T follicular helper cell (primary cell): ENCODE measurements at places on chromosomes 11 and 22.

GRCh38 chr22:28906312-28906711 is 22.9 kb downstream of the ZNRF3 start:
- no peak for DNase-seq

GRCh38 chr11:10809373-10810160 is 841 bp upstream of the EIF4G2 start:
- DNase-seq, result peak; percentile 25

DNA sequence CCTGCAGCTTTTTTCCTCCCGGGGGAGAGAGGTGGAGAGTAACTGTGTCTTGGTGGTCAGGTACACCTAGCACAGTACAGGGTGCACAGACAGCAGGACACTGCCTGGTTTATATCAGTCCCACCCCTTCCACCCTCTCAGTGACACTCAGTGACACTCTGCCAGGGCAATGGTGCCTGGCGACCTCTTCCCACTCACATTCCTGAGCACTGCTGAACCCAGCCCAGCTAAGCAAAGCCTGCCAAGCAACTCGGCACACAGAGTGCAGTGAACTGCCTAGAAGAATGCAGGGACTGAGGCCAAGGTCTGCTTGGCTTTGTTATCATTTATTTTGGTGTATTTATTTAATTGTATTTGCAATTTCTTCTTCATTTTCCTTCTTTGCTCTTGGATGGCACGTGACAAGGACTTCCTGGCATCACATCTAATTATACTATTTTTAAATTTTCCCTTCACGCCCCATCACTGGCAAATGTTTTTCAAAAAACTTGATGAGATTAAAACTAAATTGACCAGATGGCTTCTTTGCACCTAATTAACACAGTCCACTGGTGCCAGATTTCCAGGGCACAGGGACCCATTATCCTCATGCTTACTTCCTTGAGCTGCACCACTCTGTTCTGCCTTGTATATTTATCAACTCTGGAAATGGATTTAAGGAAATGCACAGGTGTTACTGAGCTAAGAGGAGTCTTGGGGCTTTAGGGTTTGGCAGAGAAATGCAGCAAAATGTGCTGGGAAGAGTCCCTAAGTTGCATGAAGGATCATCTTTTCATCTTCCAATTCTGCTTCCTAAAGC is 205.6 kb downstream of the ADAMTS15 start:
- no peak for DNase-seq

DNA sequence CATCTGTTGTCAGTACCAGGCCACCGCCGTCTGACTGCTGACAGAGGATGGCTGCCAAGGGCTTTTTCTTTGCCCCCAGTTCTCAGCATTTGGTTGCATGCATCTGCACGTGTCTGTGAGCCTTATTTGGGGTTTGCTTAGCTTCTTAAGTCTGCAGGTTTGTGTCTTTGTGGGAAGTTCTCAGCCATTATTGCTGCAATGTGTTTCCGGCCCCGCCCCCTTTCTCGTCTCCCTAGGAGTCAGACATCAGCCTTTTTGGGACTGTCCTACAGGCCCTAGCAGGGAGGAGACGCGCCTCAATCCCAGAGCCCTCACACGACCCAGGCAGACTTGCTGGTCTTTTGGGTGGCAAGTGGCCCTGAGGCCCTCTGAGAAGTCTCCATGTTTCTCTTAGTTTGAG is 8.0 kb downstream of the MOB2 start:
- DNase-seq, result no peak

- no peak for DNase-seq
These were observed 91.4 kb downstream of the RPL27A start for GRCh38 chr11:8773916-8774539.

- no peak for DNase-seq
These were observed 18.5 kb upstream of the MED17 start for GRCh38 chr11:93765551-93765950.

DNA sequence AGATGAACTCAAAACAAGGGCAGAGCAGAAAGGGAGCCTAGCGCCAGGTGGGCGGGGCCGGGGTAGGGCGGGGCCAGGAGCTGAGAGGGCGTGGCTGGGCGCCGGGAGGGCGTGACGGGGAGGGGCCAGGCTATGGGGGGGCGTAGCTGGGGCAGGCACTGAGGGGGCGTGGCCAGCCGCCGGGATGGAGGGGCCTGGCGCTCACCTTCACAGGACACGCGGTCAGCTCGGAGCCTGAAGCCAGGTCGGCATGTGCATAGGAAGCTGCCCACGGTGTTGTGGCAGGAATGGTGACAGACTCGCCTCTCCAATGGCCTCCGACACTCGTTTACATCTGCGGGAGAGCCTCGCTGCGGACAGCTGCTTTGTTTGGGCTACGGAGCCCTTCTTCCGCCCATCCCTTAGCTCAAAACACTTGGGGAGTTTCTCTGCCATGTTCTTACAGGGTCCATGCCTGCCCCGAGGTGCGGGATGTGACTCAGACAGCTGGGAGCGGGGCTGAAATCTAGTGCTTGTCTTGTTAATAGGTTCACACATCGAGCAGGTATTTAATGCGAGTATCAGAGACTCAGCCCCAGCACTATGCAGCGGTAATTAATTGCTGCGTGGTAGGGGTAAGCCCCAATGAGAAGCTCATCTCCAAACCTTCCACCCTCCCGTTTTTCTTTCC is 13.4 kb downstream of the VWCE start:
- DNase-seq, result no peak

DNA sequence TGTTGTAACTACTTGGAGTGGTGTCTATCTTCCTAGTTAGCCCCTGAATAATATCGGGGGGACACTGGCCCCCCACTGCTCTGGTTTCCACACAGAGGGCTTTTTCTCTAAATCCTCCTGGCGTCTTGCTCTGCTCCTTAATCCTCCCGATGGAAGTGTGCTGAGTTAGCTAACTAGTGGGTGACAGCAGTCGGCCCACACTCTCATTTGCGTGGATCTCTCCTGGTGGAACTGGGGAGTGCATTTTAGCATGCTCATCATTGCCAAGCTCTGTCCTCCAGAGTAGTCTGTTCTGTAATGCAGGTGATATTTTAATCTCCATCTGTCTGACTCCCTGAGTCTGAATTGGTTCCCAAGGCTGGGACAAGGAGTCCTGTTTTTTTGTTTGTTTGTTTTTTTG is 46.1 kb upstream of the RASSF10 start:
- DNase-seq, result no peak

DNA sequence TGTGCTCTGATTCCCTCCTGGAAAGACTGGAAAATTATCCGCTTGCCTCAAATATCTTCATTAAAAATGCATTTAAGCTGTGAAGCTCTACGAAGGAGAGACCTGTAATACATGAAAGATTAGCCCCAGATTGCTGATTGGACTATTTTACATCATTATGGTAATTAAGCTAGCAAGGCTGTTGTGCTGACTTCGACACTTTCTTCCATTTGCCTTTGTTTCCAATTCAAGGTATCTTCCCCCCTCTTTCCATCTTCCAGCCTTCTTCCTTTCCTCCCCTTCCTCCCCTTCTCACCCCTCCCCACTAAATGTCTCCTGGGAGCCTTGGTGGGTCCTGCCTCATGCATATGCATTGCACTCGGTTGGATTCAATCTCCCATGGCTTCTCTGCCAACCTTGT is 710.8 kb downstream of the OPCML start:
- no peak for DNase-seq

- no peak for DNase-seq
These were observed 54.8 kb downstream of the TMEM135 start for GRCh38 chr11:87092567-87092966.

GRCh38 chr22:24400726-24401596 is 26.4 kb upstream of the ADORA2A start:
- DNase-seq, result no peak

- no peak for DNase-seq
These were observed 1.8 kb downstream of the ARRB1 start for GRCh38 chr11:75349521-75350116.

GRCh38 chr11:84243629-84244263 is 957.6 kb upstream of the CCDC90B start:
- no peak for DNase-seq

DNA sequence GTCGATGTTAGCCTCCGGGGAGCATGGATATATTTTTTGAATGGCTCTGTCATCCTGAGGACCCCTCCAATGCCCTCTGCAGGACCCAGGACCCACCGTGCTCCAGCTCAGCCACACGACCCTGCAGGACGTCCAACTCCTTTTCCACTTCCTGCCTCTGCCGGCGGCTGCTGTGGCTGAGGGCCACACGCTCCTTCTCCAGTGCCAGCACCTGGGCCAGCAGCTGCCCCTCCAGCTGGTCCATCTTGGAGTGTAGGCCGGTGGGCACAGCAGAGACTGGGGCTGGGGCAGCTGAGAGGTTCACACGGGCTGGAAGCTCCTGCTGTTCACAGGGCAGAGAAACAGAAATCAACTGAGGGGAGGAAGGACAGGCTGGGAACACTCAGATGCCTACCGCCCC is 15.6 kb downstream of the NPTXR start:
- DNase-seq, result no peak

DNA sequence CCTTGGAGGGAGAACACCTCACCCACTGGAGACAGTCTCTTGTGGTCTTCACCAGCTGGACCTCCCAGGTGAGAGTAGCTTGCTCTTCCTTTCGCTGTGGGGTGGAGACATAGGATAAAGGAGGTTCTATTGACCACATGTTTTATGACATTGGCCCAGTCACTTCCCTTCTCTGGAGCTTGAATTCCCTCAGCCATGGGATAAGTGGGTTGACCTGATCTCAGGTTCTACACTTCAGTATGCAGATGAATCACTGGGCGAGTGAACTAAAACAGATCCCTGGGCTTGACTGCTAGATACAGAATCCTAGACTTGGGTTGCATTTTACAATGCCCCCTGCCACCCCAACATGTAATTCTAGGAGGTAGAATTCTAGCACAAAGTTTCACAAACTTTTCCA is 54.8 kb upstream of the PRSS23 start:
- no peak for DNase-seq

DNA sequence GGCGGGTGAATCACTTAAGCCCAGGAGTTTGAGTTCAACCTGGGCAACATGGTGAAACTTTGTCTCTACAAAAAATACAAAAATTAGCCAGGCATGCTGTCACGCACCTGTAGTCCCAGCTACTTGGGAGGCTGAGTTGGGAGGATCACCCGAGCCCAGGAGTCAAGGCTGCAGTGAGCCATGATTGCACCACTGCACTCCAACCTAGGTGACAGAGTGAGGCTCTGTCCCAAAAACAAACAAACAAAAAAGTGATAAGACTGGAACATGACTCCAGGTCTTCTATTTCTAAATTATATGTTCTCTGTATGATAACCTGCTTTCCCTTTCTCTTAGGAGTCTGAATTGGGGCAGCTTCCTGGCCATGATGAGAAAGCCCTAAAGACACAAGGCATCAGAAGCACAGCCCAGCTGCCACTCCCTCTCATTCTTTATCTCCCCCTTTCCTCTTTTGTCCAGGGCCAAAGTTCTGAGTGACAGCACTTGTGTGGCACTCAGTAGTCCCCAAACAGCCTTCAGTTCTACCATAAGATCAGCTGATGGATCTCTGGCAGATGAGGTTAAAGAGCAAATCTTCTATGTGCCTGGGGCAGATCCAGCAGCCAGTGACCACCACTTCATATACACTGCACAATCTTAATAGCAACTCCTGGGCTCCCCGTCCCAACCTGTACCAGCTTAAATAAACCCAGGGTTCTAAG is 136.0 kb downstream of the C11orf58 start:
- DNase-seq, result no peak

GRCh38 chr22:48705159-48705916 is 1122.3 kb downstream of the BRD1 start:
- DNase-seq, result no peak

GRCh38 chr11:35548925-35549561 is 23.6 kb upstream of the PAMR1 start:
- DNase-seq, result no peak

DNA sequence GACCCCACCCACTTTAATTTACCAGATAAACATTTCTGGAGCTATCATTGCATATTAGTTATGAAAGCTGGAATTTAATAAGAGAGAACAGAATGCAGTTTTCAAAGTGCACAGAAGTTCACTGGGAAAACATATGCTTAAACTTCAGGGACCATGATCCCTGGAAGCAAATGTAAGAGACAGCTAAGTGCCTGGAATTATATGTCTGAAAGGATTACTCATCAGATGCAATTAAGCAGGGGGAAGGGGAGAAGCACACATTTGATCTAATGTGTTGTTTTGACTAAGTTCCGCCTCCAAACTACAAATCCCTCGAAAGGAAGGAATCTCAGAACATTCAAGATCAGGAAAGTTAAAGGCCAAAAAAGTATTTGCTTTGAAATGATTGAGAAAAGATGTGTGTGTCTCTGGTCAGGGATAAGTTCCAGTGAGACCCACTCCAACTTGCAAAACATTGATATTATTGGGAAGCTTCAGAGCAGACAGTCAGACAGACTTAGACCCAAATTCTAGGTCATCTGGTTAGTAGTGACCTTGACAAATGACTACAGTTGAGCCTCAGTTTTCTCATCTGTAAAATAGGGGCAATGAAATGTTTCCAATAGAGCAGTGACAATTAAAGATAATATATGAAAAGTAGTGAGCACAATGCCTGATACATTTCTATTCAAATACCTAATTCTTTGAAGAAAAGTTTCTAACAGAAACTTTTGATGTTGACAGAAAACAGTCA is 147.6 kb downstream of the ME3 start:
- no peak for DNase-seq

GRCh38 chr11:133950874-133951326 is 5.9 kb downstream of the IGSF9B start:
- DNase-seq, result no peak

DNA sequence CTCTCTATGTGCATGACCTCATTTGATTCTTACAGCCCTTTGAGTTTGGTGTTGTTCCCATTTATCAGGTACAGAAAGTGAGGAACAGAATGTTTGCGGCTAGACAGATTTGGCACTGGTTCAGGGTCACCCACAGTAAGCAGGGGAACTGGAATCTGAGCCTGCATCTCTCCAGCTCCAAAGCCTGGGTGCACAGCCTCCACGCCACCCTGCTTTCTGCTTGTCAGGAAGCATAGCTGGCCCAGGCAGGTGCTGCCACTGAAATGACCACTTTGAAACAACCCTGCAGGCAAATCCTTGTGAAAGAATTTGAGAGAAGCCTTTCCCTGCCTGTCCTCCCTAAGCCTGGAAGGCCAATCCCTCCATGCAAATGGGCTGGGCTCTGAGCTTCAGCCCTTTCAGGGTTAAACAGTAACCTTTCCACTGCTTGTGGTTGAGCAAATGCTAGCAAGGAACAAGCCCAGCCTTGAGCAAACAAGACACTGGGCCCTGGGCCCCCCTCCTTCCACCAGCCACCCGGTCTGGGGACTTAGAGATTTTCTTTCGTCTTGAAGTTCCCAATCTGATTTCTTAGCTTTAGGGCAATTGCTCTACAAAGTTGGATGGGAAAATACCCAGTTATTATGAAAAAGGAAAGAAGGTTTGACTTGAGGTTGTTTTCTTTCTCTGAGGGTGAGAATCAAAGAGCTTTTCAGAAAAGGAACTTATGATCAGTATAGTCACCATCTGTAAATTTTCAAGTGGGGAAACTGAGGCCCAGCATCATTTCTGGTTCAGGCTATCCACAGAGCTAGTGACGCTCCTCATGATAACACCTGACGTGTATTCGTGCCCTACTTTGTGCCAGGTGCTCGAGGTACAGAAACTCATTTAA is 19.4 kb downstream of the EHF start:
- DNase-seq, result no peak

GRCh38 chr11:95443386-95443785 is 212.4 kb upstream of the SESN3 start:
- no peak for DNase-seq
